ENCODE measurements at places on chromosomes 5 and 9. TPM values are rescaled to one million over a fixed set of nuclear protein-coding genes. Genes with fewer than 3 reads are reported as not detected.

Gene AGXT2
- not detected for total RNA-seq

DNA sequence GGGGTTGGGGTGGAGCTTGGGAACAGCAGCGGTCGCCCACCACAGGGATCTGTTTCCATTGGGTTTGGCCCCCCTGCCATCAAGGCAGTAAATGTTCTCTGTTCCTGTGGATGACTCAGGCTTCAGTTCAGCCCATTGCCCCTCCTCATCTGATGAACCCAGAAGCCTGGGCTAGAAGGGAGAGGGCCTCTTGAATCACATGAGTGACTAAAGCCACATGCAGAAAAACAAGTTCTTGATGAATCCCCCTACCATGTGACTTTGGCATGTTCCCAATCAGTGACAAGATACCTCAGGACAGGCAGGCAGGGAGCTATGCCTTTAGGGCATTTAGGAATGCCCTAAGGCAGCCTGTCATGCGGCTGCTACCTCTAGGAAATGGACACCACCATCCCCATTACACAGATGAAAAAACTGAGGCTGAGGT, 2.5 kb downstream of the SH3PXD2B start:
- no peak for DNase-seq
- peak overlapping the region; percentile 86 for H3K27ac ChIP-seq
- H3K4me1 ChIP-seq, result peaks cover 63% of the 10 kb centered on the region
- no peaks in the 10 kb centered on the region for H3K27me3 ChIP-seq
- H3K36me3 ChIP-seq, result no peaks in the 10 kb centered on the region
- H3K4me3 ChIP-seq, result no peak overlapping the region

GRCh38 chr5:14507156-14507941, 74.2 kb upstream of the OTULINL start:
- peaks cover 65% of the 10 kb centered on the region for H3K36me3 ChIP-seq
- H3K4me1 ChIP-seq, result peaks cover 12% of the 10 kb centered on the region
- H3K27ac ChIP-seq, result no peak overlapping the region
- no peak for DNase-seq
- H3K4me3 ChIP-seq, result no peak overlapping the region

DNA sequence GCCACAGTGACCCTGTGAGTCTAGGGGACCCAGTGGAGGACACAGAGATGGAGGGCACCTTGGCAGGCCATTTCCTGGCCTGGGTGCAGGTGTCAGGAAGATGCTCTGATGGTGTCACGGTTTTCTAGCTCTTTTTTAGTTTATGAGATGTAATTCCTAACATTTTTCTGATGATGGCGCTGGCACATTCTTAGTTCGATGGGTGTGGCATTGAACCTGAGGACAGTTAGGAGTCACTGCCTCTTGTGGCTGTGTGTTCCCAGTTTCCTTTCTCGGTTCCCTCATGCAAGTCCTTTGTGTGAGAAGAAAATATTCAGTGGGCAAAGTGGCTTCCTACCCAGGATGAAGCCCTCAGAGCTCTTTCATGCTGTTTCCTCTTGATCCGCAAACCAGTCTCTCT, 129.4 kb upstream of the ICE1 start:
- no peak for DNase-seq
- H3K4me3 ChIP-seq, result no peak overlapping the region
- H3K36me3 ChIP-seq, result no peaks in the 10 kb centered on the region

GRCh38 chr5:59548807-59549357, 344.6 kb downstream of the PDE4D start:
- DNase-seq, result no peak
- H3K4me1 ChIP-seq, result peaks cover 6% of the 10 kb centered on the region
- no peaks in the 10 kb centered on the region for H3K27me3 ChIP-seq
- no peak overlapping the region for H3K27ac ChIP-seq
- H3K36me3 ChIP-seq, result no peaks in the 10 kb centered on the region

Measured in left ventricle myocardium inferior (tissue), 1 donor.